Fibroblast of skin of back (primary cell): ENCODE measurements at places on chromosomes 3 and 15.

- peak; percentile 77 for DNase-seq
Observed at GRCh38 chr15:77457905-77458265, 37.2 kb downstream of the HMG20A start.

- peak; percentile 78 for DNase-seq
Observed at GRCh38 chr15:70318594-70319465, 221.1 kb upstream of the TLE3 start.

- peak; percentile 63 for DNase-seq
Observed at GRCh38 chr15:29183071-29183831, 86.4 kb downstream of the NSMCE3 start.

DNA sequence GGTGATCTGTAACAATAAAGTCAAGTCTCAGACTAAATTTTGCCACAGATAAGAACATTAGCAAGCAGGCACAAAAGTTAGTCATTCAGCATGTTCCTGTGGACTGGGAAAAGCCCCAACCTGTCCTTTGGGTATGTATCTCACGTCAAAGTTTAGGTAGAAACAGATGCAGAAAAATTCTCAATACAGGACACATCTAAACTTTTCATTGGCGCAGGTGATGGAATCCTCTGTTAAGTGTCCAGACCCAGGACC is 120.6 kb downstream of the ATG7 start:
- no peak for DNase-seq

DNA sequence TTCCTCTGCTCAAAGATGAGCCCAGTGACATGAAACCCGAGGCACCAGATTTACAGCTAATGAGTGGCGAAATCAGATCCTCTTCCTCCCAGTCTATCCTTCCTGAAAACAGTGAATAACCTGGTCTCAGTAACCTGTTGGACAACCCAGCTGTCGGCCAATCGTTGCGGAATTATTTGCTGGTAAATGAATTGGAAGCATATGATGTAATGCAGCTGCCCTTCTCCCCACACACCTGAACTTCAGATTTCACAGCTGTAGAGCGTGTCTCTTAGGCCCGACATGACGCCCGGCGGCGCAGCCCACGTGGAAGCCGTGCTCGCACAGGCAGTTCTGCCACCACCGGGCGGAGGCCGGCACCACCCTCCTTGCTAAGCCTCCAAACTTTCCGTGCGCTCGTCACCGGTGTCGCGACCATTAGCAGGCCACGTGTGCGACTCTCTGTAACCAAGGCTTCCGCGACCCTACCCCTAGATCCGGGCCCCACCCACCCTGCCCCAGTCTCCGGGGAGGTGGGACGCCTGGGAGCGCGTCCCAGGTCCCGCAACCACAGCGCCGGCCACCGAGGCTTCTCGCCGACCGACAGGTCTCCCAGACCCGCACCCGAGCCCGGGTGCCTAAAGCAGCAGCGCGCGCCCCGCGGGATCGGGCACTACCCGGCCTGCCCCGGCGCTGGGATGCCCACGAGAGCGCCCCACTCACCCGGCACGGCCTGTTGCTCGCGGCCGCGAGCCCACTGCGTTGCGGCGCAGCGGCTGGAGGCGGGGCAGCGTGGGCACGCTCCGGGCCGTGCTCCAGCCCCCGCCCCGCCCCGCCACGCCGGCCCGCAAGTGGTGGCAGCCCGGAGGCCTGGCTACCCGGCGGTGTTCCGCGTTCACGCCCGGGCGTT is at the start of gene RIOX2:
RIOX2 (minus strand) TSS at position 753 of the 889 bp plus-strand sequence. CDS start 4,838 bp downstream, outside the sequence.
- DNase-seq: peak; percentile 70

- no peak for DNase-seq
Observed at GRCh38 chr3:31105011-31105410, 210.6 kb upstream of the GADL1 start.

DNA sequence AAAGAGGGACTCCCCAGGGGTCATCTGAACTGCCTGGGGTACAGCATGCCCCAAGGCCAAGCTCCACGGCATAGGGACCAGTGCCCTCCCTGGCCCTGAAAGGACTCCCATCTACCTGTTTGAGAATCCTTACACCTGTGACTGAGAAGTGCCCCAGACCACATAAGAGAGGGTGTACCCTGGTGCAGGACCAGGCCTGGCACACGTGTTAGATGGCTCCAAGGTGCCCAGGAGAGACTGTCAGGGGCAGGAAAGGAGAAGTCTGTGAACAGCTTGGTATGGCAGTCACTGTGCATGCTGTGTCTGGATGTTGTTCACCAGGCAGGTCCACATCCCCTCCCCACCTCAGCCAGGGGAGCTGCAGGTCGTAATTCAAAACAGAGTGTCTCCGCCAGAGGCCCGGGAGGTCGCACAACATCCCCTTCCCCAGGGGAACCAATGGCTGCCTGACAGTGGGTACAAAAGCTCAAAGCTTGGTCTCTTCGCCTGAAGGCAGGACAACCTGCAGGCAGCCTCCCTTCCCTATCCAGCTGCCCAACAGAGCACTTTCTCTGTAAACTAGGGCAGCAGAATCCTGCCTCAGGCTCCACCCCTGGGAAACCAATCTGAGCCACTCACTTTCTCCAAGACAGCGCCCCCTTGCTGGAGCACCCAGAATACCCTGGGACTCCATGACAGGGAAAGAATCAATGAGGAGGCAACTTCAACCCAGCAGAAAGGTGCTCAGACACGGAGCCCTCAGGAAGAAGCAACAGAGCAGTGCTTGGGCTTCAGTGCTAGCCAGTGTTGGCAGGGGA is 3.9 kb downstream of the NUP210 start:
- no peak for DNase-seq

- no peak for DNase-seq
Observed at GRCh38 chr3:43692085-43692855, 1.5 kb downstream of the ABHD5 start.

GRCh38 chr15:100383302-100384107 is 41.7 kb upstream of the ADAMTS17 start:
- no peak for DNase-seq

- no peak for DNase-seq
Observed at GRCh38 chr3:169387751-169388696, 275.5 kb downstream of the MECOM start.

GRCh38 chr15:91953432-91953831 is 99.9 kb downstream of the SLCO3A1 start:
- no peak for DNase-seq

GRCh38 chr3:58391156-58391865 is 42.3 kb downstream of the PDHB start:
- no peak for DNase-seq

DNA sequence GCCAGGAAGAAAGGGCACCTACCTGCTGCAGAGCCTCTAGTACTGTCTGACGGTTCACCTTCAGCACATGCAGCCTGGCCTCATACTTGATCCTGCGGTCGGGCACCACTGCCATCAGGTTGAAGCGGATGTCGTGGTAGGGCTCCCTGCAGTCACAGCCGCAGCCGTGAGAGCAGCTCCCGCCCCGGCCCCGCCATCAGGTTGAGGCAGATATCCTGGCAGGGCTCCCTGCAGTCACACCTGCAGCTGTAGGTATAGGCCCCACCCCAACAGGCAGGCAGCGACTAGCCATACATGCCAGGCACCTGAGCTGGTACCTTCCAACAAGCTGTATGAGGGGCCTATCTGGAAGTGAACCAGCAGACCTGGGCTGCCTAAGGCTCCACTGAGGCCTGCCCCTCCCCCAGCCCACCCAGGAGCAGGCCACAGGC is 38.7 kb downstream of the SEMA3G start:
- no peak for DNase-seq

- no peak for DNase-seq
Observed at GRCh38 chr15:98840053-98840452, 167.5 kb downstream of the PGPEP1L start.

DNA sequence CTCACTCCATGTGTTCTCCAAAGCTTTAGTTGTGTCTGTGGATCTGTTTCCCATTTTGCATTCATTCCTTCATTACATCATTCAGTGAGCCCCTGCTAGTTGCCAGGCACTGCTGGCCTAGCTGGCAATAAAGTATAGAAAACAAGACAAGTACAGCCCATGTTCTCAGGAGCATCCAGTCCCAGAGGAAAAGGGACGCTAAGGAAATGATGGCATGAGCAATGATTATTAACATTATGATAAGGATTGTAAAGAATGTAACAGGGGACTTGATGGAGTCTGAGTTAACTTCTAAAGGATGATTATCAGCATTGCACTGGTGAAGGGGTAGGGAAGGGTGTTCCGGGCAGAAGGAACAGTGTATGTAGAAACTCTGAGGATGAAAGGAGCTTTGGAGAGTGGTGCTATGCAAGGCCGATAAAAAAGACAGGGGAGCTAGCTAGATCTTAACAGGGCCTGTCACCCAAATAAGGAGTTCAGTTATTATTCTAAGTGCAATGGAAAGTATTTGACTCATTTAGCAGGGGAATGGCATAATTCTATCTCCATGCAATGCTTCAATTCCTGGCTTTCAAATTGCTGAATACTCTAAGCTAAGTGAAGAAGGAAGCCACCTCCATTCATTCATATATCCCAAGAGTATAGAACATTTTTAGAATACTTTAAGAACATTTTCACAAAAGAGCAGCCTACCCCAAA is 258.2 kb upstream of the STT3B start:
- peak; percentile 60 for DNase-seq

- no peak for DNase-seq
Observed at GRCh38 chr15:66172324-66172980, 81.1 kb downstream of the MEGF11 start.

DNA sequence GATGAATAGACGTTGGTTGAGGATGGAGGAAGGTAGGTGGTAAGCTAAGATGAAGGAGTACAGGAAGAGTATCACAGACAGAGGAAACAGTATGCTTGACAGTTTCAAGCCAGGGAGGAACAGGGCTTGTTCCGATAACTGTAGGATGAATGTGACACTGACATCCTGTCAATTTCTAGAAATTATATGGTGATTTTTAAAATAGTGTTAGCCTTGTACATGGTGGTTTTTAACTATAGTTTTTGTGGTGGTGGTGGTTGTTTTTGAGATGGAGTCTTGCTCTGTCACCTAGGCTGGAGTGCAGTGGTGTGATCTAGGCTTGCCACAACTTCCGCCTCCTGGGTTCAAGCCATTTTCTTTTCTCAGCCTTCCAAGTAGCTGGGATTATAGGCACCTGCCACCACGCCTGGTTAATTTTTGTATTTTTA is 92.8 kb downstream of the FNDC3B start:
- DNase-seq: no peak

- DNase-seq: peak; percentile 48
Observed at GRCh38 chr3:4492208-4493013, 737 bp upstream of the ITPR1 start.

DNA sequence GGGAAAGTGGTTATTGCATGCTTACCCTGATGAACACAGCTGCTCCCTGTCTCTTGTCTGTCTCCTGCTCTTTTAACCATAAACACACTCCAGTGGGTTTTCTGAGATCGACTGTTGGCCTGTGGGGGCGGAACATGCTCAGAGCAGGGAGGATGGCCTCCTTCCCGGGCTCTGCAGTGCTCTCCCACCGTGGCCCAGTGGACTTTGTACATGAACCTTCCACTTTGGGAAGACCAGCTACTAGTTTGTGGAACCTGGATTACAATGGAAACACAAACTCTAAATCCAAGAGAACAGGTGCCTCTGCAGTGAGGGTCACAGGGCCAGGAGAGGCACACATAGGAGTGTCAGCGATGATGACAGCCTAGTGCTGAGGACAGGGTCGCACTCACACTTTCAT is 56.5 kb downstream of the KLF13 start:
- DNase-seq: no peak
